ENCODE measurements at places on chromosomes 1 and 21.
A peak's percentile ranks its signal among the peaks of the same experiment; 100 is the strongest.

DNA sequence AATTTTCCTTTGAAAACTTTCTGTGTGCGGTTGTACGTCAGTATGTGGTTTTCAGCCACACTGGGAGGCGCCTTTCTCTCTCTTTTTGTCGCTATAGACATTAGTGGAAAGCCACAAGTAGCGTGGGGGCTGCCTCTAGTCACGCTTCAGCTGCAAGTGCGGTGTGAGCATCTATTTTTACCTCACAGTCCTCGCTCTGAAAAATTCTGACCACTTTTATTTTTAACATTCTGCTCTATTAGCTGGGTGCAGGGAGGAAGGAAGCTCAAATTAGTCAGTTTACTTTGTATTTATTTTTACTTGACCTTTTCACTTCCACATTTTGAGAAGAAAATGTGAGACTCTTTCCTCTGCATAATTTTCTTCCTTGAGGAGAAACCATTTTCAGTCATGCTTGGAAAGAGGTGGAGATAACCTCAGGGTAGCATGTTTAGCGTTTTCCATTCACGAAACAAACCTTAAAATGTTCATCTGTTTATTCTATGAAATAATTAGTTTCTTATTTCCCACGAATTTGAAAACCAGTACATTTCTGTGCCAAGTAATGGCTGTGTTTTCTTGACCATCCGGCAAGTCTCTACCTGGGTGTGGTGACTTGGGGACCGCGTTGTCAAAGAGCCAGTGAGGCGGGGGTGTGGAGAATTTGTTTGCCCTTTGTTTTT, 35.6 kb downstream of the ADARB1 start:
- DNase-seq = peak; percentile 89

- no peak for DNase-seq
These were observed 463.4 kb downstream of the PTPRC start for GRCh38 chr1:199102239-199102638.

DNA sequence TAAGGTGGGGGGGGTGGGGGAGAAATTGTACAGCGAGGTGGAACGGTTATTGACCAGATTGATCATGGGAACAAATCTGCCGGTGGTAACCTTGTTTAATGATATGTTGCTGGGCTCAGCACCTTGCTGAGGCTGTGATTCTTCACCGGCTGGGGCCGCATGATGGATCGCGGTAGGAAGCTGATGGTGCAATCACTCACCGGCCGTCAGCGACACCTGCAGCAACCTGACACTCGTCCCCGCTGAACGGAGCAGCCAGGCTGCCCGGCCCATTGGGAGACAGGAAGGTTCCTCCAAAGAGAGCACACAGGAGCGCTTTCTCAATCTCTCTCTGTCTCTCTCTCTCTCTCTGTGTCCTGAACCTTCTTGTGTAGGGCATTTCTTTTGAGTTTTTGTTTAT, 128.5 kb upstream of the RRP15 start:
- no peak for DNase-seq

DNA sequence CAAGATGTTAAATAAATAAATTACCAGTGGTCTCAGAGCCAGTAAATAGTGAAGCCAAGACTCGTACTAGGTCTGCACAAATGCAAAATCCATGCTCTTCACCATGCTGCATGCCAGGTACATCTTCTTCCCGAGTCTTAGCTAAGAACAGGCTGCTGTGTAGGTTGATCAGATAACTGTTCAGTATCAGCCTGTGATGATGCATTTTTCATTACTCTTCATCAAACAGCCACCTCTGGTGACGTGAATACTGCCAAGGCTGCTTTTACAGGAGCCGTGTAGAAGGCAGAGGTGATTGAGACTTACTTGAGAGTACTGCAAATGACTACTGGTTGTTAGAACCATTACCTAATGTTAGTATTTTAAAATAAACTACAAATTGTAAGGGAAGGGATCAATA, 39.3 kb upstream of the HOOK1 start:
- no peak for DNase-seq

DNA sequence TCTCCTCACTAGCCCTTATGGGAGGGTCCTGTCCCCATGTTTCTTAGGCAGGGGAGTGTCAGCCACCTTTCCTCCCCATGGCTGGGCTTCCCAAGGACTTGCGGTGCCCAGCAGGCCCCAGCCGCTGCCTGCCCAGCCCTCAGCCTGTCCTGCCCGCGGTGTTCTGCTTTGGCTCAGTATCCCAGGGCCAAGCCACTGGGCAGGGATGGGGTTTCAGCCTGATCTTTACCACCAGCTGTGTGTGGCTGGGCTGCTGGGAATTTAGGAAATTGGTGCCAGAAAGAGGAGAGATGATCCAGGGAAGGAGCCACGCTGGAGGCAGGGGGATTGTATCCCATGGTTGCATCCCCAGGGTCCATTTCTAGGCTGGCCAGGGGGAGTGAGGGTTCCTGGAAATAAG, 6.9 kb upstream of the IGFN1 start:
- DNase-seq = no peak

All from Kasumi-1 (cell line).